SW 1271 (cell line): ENCODE measurements at places on chromosomes 4 and X.

GRCh38 chr4:123817025-123817688 is 420.6 kb downstream of the SPRY1 start:
- DNase-seq: no peak

GRCh38 chrX:39409246-39409917 is 608.1 kb downstream of the MID1IP1 start:
- no peak for DNase-seq

GRCh38 chrX:116862340-116862739 is 399.6 kb upstream of the CT83 start:
- no peak for DNase-seq

- peak; percentile 68 for DNase-seq
Measured at GRCh38 chr4:40909363-40909876, 159.7 kb downstream of the NSUN7 start.

DNA sequence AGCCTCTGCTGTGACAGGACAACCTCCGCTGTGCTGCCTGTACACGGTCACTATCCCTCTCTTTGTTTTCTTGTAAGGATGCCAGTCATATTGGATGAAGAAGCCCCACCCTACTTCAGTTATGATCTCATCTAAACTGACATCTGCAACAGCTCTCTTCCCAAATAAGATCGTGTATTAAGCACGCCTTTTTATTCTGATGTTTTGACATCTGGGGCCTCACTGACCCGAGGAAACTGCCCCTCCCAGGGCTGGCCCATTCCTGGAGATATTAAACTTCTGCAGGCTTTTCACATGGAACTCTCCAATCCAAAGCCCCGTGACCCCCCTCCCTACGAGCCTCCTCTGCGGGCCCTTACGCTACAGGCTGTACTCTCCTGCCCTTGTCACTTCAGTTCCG is 232.0 kb downstream of the ARHGAP10 start:
- no peak for DNase-seq

- no peak for DNase-seq
Measured at GRCh38 chr4:182574706-182575105, 331.5 kb downstream of the TENM3 start.

DNA sequence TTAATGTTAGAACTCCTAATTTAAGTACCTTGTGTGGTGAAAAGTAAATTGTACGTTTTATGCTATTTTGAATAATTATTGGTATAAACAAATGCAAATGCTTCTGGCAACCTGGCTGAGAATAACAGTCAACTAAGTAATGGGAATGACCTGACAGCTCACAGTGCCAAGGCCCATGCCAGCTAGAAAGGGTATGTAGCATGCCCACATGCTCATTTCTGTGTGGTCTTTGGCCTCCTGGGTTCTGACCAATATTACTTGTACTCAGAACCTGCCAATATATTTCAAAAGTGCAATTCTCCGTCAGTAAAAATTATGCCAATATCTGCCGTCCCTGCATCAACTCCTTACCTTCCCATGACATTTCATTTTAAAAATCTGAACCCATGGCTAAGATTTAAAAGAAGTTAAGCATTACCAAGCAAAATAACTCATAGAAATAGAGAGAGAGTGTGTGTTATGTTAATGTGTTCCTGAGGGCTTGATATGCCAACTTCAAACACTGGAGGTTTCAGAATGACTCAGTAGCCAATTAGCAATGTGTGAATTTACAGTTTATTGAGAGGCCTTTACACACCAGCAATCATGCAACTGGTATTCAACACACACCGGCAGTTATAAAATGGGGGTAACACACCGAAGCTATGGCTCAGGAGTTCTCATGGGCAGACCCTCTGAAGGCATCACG is 820.8 kb downstream of the FSTL5 start:
- no peak for DNase-seq

- no peak for DNase-seq
Measured at GRCh38 chr4:168461821-168462220, 18.5 kb downstream of the DDX60L start.

- no peak for DNase-seq
Measured at GRCh38 chr4:82551734-82552133, 10.1 kb downstream of the TMEM150C start.

- DNase-seq: no peak
Measured at GRCh38 chrX:49919617-49920016, 2.8 kb upstream of the CLCN5 start.

DNA sequence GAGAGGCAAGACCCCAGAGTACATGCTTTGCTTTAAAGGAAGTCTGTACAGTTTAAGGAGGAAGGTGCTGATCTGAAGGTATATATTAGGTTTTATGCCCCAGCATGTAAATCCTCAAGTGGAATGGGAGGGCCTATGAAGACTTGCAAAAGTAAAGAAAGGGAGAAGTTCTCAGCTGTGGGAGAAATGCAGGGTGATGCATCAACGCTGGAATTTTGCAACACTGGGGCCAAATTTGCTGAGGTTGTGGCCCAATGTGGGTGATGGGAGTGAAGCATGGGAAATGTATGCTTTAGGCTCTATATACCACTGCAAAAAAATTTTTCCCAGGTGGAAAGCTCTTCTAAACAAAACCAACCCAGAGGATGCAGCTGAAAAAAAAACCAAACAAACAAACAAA is 33.8 kb upstream of the GPR174 start:
- DNase-seq: no peak

DNA sequence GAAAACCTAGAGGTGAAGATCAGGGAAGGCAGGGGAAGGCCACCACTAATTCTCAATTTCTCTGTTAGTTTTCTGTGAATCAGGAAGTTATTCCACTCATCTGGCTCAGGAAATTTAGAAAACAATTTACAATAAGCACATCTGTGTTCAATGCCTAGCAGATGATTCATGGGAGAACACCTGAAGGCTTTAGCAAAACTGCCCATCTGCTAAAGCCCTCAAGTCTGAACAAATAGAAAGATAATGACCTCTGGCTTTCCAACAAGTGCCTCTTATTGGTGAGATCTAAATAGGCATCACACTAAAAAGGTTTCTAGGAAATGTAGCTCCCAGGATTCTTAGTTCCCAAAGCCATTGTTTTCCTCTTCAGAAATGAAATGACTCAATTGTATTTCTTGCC is 122.1 kb upstream of the GNPDA2 start:
- no peak for DNase-seq

DNA sequence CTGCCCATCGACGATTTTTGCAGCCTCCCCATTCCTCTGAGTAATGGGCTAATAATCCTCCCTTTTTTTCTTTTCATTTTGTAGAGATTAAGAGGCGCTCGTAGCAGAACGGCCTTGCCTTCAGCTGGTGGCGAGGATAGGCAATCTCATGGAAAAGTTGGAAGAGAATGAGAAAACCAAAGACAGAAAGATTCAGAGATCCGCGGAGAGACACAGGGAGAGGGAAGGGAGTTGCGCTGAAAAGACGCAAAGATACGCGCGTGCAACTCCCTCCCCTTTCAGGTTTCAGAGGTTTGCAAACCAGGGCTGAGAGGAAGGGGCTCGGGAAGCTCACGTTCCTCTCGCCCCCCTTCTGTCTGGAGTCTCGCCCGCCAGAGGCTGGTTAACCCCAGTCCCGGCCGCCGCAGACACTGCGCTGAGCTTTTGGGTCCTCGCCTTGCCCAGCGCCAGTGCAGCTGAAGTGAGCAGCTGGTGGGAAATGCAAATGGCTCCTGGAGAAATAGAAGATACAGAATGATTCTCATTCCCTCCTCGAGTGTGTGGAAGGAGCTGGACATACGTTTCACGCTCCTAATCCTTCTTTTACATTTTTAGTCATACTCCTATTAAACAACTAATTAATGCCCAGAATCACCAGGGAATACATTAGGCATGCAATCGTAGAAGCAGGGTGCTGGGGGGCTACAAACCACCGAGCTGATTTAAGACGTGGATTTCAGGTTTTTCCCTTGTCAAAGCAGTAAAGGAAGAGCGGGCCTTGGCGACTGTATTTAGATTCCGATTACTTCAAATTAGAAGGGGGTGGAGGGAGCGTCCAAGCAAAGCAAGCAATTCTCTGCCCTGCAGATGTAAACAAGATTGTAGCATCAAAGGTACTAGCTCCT is 16.6 kb upstream of the PITX2 start:
- no peak for DNase-seq

- DNase-seq: no peak
Measured at GRCh38 chr4:112823156-112823555, 186.2 kb downstream of the LARP7 start.

DNA sequence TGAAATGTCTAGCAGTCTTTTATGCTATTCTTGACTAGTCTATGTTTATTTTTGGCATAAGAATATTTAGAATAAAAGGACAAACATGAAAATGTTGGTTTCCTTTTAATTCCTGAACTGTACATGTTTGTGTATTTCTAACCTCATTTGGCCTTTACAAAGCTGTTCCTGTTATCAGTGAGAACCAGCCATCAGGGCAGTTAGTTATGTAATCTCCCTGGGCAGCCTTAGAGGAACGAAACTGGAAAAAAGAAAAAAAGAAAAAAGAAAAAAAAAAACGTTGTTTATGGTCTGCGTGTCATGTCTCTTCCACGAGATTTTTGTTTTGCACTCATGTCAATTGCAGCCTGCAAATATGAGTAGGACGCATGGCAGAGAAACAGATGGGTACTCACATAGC is 193.7 kb downstream of the MAGEB5 start:
- no peak for DNase-seq

DNA sequence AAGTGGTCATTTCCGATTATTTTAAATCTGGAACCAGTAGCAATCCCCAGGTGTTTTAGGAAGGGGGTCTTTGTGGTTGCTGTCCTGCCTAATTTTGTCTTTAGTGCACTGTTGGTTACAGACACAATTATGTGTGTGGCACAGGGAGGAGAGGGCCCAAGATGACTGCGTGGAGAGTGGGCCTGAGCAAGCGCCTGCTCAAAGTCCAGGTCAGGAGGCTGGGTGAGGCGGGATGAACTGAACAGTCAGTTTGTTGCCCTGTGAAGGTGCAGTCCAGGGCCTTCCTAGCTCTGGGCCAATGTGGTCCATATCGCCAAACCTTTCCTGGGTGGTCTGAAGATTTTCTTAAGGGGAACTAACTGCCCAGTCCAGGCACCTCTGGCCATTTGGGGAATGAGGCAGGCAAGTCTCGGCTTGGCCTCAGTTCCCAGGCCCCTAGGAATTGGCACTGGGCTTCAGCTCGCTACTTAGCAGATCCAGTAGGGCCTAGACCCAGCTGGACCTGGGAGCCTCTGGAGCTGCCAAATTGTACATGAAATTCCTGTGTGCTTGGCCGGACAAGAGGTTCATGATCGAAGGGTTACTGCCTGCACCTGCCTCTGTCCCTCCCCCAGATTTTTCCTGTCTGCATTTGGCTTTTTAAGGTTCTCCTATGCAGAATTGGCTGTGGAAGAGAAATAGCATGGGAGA is 47.6 kb downstream of the ANAPC4 start:
- DNase-seq: no peak

- DNase-seq: no peak
Measured at GRCh38 chr4:36140421-36140820, 103.9 kb downstream of the ARAP2 start.

DNA sequence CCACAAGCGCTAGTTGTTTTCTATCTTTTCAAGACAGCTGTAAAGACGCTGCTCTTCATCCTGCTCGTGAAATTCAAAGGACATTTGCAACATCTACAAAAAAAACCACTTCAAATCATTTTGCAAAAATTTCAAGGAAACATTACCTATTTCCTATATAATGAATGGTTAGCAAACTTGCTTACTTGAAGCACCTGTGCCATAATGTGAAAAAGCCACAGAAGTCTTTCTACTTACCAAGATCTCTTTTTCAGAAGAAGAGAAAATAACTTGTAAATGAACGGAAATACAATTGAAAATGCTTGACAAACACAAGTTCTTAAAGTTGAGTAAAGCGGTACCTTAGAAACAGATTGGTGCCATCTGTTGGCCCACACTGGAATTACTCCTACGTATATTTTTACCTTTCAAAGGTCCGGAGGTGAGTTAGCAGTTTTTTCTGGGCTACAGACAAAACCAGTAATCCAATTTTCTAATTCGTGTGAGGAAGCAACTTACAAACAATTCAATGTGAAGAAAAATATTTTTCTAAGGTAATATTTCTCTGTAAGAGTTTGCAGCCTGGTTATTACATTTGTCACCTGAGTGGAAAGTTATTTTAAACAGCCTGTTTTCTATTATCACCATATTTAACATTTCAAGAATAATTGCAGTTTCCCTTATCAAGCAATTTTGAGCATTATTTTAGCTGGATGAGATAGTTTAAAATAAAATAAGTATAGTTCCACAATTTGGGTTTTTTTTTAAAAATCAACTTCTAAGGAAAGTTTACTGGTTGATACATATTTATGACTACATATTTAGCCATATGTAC is at the start of gene TLR6:
TSS of gene TLR6 (minus strand) at position 294 of the 814 bp plus-strand sequence. CDS start 27,344 bp downstream, outside the sequence.
- peak; percentile 82 for DNase-seq

DNA sequence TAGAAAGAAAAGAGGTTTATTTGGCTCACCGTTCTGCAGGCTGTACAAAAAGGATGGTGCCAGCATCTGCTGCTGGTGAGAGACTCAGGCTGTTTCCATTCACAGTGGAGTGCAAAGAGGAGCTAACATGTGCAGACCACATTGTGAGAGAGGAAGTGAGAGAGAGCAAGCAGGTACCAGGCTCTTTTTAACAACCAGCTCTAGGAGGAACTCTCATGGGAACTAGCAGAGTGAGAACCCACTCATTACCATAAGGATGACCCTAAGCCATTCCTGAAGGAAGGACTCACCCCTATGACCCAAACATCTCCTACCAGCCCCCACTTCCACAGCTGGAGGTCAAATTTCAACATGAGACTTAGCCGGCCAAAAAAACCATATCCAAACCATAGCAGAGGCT is 158.6 kb upstream of the ADGRL3 start:
- DNase-seq: no peak

GRCh38 chrX:68843992-68844391 is 15.2 kb downstream of the EFNB1 start:
- DNase-seq: no peak

- no peak for DNase-seq
Measured at GRCh38 chr4:35643661-35644060, 600.7 kb downstream of the ARAP2 start.

DNA sequence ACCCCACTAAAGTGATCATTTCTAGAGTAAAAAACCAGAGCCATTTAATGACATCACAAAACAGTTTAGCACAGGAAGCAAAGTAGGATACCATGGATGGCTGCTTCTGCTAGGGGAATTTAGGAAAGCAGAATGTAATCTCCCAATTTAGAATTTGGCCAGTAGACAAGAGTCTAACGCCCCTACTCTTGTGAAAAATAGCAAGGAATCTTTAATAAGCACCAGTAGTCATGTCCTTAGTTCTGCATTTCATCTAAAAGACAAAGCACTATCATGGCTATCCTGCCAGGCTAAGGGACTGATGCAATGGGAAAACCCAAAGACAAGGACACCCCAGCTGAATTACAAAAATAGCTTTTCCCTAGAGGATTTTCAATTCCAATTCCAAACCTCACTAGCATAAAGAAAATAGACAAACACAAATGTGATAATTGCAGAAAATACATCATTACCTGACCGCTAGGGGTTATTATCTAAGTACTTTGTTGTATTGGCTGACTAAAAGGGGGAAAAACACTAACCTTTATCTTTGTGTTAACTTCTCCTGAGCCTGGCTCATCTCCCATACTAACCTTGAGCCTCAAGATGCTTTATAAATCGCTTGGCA is 2.6 kb upstream of the AMMECR1 start:
- no peak for DNase-seq

GRCh38 chr4:151573945-151574344 is 165.0 kb downstream of the FHIP1A start:
- no peak for DNase-seq

- DNase-seq: no peak
Measured at GRCh38 chrX:150460781-150461180, 97.7 kb downstream of the MAMLD1 start.
